ENCODE measurements at places on chromosomes 12 and 14. TPM values are rescaled to one million over a fixed set of nuclear protein-coding genes. Genes with fewer than 3 reads are reported as not detected.
A peak's percentile ranks its signal among the peaks of the same experiment; 100 is the strongest.

NAV3 gene
- 17.8 TPM for total RNA-seq

- H3K4me1 ChIP-seq = no peaks in the 10 kb centered on the region
- peaks cover 13% of the 10 kb centered on the region for H3K36me3 ChIP-seq
- no peaks in the 10 kb centered on the region for H3K27me3 ChIP-seq
- DNase-seq = no peak
- H3K4me3 ChIP-seq = no peak overlapping the region
These were observed 7.7 kb downstream of the CBX5 start for GRCh38 chr12:54272214-54272613.

- H3K36me3 ChIP-seq = no peaks in the 10 kb centered on the region
- H3K4me3 ChIP-seq = peak overlapping the region; percentile 4
- H3K27me3 ChIP-seq = no peaks in the 10 kb centered on the region
These were observed 15.0 kb upstream of the PPP1R13B start for GRCh38 chr14:103862393-103862782.

DNA sequence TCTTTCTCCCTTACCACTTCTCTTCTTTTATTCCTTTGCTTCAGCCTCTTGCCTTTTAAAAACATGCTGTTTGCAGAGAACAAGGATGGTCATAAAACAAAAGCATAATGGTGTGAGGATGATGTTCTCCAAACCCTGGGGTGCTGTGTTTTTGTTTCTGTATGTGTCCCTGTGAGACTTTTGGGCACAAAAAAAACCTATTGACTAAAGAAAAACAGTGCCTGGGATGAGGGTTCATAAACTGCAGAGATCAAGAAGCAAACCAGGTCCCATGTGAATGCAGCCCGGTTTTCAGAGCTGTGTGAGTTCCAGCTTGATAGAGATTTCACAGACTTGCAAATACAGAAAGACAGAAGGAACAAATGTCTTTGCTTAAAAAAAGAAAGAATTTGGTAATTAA is 148.6 kb upstream of the CPSF6 start:
- H3K36me3 ChIP-seq = no peaks in the 10 kb centered on the region
- H3K27ac ChIP-seq = no peak overlapping the region
- no peaks in the 10 kb centered on the region for H3K4me1 ChIP-seq
- H3K4me3 ChIP-seq = no peak overlapping the region

DNA sequence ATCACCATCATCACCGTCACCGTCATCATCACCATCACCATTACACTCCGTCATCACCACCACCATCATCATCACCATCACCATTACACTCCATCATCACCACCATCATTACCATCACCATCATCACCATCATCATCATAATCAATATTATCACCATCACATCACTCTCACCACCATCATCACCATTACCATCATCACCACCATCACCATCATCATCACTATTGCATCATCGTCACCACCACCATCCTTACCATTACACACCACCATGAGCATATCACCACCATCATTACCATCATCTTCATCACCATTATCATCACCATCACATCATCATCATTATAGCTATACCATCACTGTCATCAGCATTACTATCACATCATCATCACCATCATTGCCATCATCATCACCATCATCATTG is 93.7 kb downstream of the KIF26A start:
- no peaks in the 10 kb centered on the region for H3K27me3 ChIP-seq
- no peak for DNase-seq
- no peak overlapping the region for H3K27ac ChIP-seq
- H3K4me3 ChIP-seq = no peak overlapping the region
- no peaks in the 10 kb centered on the region for H3K4me1 ChIP-seq

- no peaks in the 10 kb centered on the region for H3K27me3 ChIP-seq
- no peaks in the 10 kb centered on the region for H3K4me1 ChIP-seq
- DNase-seq = no peak
- H3K4me3 ChIP-seq = no peak overlapping the region
- no peaks in the 10 kb centered on the region for H3K36me3 ChIP-seq
These were observed 53.2 kb downstream of the GOLGA5 start for GRCh38 chr14:92847278-92847677.

- no peaks in the 10 kb centered on the region for H3K4me1 ChIP-seq
- H3K27me3 ChIP-seq = no peaks in the 10 kb centered on the region
- H3K4me3 ChIP-seq = no peak overlapping the region
- no peak overlapping the region for H3K27ac ChIP-seq
These were observed 171.1 kb upstream of the G2E3 start for GRCh38 chr14:30387871-30388270.
